ENCODE measurements at places on chromosomes 5 and 9. TPM values are rescaled to one million over a fixed set of nuclear protein-coding genes. Genes with fewer than 3 reads are reported as not detected.

The CCDC192 gene
- not detected for total RNA-seq

The BTNL8 gene
- total RNA-seq, result not detected

The IL7R gene
- 3.2 TPM for total RNA-seq

The ANKRD18B gene
- 0.94 TPM for total RNA-seq

The FOXD4L6 gene
- total RNA-seq, result not detected

The SLC27A4 gene
- 27.9 TPM for total RNA-seq

The SARDH gene
- total RNA-seq, result 0.27 TPM

The ADAMTS12 gene
- total RNA-seq, result 16.9 TPM

The PHF24 gene
- total RNA-seq, result not detected

The SUSD3 gene
- 0.09 TPM for total RNA-seq

The DAPK1 gene
- total RNA-seq, result 45.3 TPM

The CRB2 gene
- total RNA-seq, result not detected

The LPCAT1 gene
- 37.5 TPM for total RNA-seq

The ANXA2R gene
- 3.1 TPM for total RNA-seq

The NRARP gene
- 23.3 TPM for total RNA-seq

The EQTN gene
- not detected for total RNA-seq

The GDNF gene
- total RNA-seq, result not detected

The GFI1B gene
- total RNA-seq, result not detected
